ENCODE measurements at places on chromosomes 6 and 20.

DNA sequence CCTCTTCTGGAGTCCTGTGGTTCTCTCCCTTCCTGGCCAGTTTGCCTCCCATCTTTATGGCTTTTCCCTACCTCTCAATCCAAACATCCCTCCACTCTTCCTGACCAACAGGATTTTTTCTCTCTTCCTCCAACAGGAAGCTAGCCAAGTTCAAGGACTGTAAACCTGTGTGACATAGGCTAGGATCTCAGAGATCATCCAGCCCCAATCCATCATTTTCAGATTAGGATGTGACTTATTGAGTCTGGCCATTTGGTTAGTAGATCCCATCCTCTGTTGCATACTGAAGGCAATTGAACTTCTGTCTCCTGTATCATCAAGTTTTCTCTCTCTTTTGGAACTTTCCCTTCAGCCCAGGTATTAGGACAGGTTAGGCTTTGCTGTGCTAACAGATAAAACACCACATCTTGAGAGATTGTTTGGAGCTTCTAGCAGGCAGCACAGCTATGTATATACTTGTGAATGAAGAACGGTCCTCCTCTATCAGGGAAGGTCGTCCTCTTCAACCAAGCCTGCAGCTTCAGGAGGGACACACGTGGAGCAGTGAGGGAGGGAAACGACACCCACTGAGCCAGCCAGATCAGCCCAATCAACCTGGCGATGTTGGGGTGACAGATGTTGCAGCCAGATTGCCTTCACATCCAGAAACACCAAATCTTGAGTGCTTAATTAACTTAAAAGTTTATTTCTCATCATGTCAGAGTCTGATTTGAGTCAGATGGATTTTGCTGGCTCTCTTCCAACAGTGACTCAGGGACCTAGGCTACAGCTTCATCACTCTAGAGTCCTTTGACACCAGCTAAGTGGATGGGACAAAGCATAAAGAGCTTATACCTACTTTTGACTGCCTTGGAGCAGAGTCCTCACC, 106.8 kb downstream of the GJA10 start:
- DNase-seq, result no peak

DNA sequence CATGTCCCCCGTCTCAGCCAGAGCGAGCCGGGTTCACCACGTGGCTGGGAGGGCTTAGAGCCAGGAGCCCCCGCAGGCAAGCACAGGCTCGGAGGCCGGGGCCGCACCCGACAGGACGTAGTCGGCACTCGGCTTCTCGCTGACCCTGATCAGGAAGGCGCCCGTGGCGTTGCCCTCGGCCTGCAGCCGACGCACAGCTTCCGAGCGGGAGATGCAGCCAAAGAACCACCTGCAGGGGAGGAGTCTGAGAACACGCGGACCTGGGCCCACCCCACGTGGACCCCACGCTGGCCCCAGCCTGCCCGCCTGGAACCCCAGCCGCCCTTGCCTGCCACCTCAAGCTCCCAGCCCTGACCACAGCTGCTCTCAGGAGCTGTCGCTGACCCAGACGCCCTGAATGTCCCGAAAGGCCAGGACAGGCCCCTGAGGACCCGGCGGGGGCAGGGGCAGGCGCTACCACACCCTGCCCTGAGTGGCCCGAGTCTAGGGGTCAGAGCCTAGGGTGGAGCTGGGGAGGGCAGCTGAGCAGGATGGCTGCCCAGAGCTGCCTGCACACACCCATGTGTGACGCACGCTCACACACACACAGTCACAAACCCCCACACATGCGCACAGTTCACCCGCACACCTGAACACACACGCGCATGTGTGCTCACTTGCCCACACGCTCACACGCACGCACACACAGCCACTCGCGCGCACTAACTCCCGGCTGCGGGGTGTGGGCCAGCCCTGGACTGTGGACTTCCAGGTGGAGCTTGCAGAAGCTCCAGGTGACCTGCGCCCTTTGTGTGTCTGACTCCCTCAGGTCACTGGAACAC, 2.1 kb downstream of the PTK6 start:
- DNase-seq, result no peak

- DNase-seq, result no peak
Observed at GRCh38 chr20:63829945-63830835, 874 bp downstream of the ZBTB46 start.

- no peak for DNase-seq
Observed at GRCh38 chr20:57977141-57977540, 251.3 kb downstream of the ANKRD60 start.

DNA sequence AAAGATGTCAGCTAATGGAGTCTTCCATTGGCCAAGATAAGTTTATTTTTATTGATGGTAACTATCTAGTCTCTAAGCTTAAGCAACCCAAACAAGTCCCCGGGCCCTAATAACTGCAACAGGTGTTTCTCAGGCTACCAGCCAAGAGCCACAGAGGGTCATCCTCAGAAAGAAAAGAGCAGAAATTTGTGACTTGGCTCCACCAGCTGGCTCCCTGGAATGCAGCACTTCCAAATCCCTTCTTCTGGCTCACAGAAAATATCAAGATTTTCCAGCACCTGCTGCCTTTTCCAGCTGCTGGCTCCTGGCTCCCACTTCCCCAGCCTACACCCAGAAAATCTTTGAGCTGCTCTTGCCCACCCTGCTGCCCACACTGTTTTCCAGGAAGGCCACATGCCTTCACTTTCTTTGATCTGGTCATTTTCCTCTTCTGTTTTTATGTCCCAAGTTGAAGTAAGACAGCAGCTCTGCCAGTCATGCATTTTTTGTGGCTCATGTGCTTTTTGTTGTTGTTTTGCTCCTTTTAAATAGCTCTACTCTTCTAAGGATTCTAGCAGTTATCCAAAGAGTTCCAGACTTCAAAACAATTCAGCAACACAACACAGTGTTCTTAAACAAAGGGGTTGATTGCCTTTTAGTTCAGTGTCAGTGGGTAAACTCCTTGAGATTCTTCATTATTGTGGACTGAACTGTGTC, 151.0 kb upstream of the SMLR1 start:
- DNase-seq, result no peak
